Activated CD4-positive, alpha-beta T cell treated with anti-CD3 and anti-CD28 coated beads, Interleukin-10, Interleukin-2, amounts not matched to agents 100 ng/mL and 50 ng/mL, durations not matched to agents 16 hours and 8 hours (primary cell): ENCODE measurements at places on chromosomes 4 and X.

GRCh38 chr4:158788516-158788915 is 19.7 kb downstream of the FNIP2 start:
- DNase-seq: no peak

- DNase-seq: no peak
These were observed 170.8 kb upstream of the GATB start for GRCh38 chr4:151931563-151931962.

DNA sequence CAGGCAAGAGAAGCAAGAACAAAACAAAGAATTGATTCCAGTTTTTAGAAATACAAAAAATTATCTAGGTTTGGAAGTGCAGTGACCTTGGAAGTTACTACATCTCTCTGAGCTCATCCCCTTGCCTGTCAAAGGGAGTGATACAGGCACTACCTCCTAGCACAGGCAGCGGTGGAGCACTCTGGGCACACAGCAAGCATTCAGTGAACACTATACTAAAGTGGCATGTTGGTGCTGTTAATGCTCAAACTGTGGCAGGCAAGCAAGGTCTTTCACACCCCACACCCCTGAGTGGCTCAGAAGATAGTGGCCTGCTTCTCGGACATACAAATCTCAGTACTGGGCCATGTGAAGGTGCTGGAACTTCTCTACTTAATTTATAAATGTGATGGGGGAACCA is 51.2 kb downstream of the DRD5 start:
- DNase-seq: no peak

DNA sequence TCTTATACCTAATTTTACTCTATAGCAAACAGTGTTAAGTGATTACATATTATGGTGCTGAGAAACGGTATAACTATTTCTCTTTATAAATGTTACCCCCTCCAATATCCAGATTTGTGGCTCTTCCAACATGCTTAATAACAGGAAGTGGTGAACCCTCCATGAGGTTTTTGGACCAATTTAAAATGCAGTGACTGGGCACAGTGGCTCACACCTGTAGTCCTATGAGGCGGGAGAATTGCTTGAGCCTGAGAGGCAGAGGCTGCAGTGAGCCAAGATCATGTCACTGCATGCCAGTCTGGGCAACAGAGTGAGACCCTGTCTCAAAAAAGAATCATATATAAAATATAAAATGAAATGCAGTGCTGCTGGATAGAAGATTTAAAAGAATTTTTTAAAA is 137.3 kb downstream of the MGST2 start:
- DNase-seq: no peak

- DNase-seq: peak; percentile 28
These were observed 180.6 kb upstream of the NUDT6 start for GRCh38 chr4:123102897-123103471.

GRCh38 chr4:77036206-77036605 is 39.6 kb downstream of the CCNI start:
- no peak for DNase-seq

- DNase-seq: no peak
These were observed 67.5 kb upstream of the ATP8A1 start for GRCh38 chr4:42724451-42724850.

- DNase-seq: no peak
These were observed 62.5 kb downstream of the PJA1 start for GRCh38 chrX:69102612-69103194.
